ENCODE measurements at places on chromosomes 6 and 20.

- DNase-seq, result no peak
Measured at GRCh38 chr6:81561731-81562130, 190.8 kb downstream of the TENT5A start.

- DNase-seq, result peak; percentile 16
Measured at GRCh38 chr6:156102129-156102528, 646.5 kb upstream of the NOX3 start.

GRCh38 chr20:61352346-61353260, 100.5 kb downstream of the CDH4 start:
- DNase-seq, result no peak

DNA sequence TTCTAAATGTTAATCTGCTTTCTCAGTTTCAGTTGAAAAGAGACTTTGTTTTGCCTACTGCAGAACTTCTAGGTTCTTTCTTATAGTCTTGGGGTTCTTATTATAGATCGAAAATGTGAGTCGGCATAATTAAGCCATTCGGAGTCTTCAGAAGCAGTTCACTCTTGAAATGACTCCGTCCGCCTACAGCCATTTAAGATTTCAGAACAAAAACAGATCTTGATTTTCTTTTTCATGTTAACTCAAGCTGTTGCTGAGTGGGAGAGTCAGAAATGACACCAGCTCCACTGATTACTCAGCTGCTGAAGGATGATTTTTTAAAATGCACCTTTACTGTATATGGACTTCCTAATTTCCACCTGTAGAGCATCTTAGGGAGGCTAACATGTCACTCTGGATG, 15.9 kb downstream of the PRDM1 start:
- DNase-seq, result peak; percentile 82

DNA sequence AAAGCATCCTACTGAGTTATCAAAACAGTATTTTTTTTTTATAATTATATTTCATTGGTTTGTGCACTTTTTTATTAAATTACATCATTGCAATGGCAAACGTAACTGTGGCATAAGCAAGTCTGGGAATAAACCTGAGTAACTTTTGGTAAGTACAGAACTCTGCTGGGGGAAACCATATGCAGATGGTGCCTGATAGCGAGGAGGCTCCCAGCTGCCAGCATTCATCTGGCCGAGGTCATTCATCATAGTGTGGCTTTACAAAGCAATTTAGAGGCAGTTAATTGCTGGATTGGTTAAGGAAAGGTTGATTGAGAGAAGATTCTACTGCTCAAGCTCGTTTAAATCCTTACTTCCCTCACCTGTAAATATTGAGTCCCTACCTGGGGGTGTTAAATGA, 52.6 kb downstream of the HECA start:
- no peak for DNase-seq

- DNase-seq, result no peak
Measured at GRCh38 chr6:57209030-57209429, 13.1 kb downstream of the RAB23 start.

GRCh38 chr6:96505363-96505762, 16.2 kb upstream of the UFL1 start:
- no peak for DNase-seq

All from activated CD4-positive, alpha-beta T cell treated with anti-CD3 and anti-CD28 coated beads for 36 hours (primary cell).